ENCODE measurements at places on chromosomes 12 and 14.

- DNase-seq, result no peak
Measured at GRCh38 chr12:4483885-4484823, 38.5 kb upstream of the FGF6 start.

- DNase-seq, result no peak
Measured at GRCh38 chr14:30710876-30711275, 88.8 kb downstream of the SCFD1 start.

DNA sequence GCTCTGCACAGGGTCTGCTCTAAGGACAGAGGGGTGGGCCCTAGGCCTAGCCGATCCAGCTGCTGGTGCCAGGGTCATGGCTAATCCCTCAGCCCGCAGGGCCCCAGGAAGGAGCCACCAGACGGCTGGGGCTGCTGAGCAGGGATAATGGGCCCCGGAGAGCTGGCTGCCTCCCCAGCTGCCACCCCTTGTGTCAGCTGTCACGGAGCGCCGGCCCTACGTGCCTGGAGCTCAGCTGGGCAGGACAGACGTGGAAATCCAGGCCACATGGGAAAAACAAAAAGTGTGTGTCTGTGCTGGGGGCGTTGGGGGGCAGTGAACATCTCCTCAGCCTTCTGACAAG lies 36.2 kb downstream of the CHGA start:
- DNase-seq, result peak; percentile 71

GRCh38 chr12:128338386-128339125 lies 71.6 kb downstream of the TMEM132C start:
- DNase-seq, result no peak

GRCh38 chr14:98181768-98182167 lies 1090.2 kb downstream of the BCL11B start:
- DNase-seq, result no peak

- no peak for DNase-seq
Measured at GRCh38 chr14:33780035-33780434, 170.8 kb downstream of the EGLN3 start.

GRCh38 chr12:89356069-89356665 lies 3.9 kb upstream of the DUSP6 start:
- no peak for DNase-seq

- no peak for DNase-seq
Measured at GRCh38 chr14:99245564-99246511, 26.2 kb downstream of the BCL11B start.

DNA sequence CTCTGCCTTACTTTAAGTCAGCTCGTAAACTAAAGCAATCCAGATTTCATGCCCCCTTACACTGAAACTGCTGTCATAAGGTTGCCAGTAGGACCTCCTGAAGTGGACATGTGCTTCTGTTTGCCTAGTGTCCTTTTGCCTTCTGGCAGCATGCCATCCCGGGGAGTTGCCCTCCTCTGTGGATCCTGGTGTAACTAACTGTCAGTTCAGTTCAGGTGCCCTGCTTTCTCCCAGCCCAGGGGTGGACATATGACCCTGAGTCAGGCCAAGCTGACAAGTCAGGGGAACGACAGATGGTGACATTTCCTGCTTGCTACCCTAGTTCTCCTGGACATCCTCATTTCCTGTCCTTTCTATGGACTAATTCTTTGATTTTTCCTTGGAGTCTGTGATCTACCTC lies 25.6 kb downstream of the AKAP6 start:
- no peak for DNase-seq

DNA sequence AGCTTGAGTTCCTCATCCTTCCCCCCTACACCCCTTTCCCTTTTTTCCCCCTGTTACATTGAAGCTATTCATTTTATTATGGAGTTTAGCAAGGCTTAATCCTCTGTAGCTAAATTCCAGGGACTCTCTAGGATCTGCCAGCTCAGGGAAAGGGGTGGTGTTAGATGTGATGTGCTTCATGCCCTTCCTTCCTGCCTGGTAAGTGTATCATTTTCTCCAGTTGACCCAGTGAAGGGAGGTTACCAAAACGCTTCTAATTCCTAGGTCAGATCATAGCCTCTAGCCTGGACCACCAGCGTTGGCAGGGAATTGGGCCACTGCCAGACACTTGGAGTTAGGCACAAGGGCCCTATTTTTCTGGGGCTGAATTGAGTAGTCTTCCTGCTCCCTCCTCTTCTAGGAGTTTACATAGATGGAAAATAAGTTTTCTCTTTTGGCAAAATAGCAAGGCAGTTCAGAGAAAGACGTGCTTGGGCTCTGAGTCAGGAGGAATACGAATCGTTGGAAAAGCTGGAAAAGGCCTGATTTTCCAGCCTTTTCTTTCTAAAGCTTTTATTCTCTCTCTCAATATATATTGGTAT lies 88.3 kb downstream of the NPAS3 start:
- no peak for DNase-seq

DNA sequence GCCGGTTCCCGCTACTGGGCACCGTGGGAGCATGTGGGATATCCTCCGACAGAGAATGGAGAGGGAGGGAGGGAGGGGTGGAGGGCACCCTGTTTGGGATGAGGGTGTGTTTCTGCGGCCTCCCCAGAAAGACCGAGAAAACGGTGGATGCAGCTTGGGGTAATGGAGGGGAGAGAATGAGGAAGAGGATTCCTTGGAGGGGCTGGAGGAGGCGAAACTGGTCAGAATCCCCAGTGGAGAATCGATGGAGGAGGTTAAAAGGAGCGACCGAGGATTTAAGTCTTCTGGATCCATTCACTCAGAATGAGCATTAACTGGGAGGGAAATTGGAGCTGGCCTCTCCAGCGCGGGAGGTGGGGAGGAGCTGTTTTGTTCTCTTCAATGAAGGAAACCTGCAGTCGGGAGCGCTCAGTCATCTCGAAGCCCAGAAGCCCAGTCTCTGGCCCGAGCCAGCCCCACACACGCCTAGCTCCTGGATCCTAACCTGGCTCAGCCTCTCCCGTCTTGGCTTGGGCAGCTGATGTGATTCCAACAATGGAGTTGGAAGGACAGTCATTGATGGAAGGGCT lies 581 bp downstream of the ARG2 start:
- peak; percentile 35 for DNase-seq

DNA sequence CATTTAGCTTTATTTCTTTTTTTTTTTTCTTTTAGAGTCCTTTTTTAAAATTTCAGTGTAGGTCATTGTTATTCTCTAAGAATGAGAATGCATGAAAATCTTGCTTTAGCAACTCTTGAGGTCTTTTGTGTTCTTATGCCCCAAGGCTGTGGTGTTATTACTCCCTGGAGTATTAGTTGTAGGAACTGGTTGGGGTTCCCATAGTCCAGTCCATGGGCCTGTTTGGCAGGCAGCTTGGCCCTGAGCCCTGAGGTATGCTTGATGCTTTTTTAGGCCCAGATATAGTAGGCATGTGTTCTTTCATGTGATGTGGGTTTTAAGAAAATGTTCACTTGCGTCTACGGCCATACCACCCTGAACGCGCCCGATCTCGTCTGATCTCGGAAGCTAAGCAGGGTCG lies 1.6 kb downstream of the FAM234B start:
- no peak for DNase-seq

GRCh38 chr12:71627438-71628002 lies 36.1 kb downstream of the ZFC3H1 start:
- DNase-seq, result no peak

DNA sequence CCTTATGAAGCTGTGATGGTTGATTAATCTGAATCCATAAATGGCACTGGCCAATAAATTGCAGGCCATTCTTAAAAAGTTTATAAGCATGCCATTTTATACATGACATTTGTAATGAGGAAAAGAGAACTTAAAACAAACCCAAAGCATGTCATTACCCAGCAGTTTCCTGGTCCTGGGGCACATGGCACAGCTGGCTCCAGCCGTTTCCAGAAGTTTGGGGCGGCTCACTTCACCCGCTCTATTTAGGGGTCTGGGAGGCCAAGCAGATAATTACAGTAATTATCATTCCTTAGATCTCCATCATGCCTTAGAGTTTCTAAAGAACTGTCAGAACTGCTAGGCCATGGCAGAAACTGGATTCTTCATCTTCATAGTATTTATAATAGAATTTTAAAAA lies 6.4 kb downstream of the ADGRD1 start:
- DNase-seq, result no peak

GRCh38 chr12:3727354-3727753 lies 25.6 kb downstream of the CRACR2A start:
- no peak for DNase-seq

GRCh38 chr12:109730306-109731145 lies 16.9 kb downstream of the FAM222A start:
- no peak for DNase-seq

GRCh38 chr14:69900603-69901002 lies 21.4 kb downstream of the SMOC1 start:
- DNase-seq, result no peak

DNA sequence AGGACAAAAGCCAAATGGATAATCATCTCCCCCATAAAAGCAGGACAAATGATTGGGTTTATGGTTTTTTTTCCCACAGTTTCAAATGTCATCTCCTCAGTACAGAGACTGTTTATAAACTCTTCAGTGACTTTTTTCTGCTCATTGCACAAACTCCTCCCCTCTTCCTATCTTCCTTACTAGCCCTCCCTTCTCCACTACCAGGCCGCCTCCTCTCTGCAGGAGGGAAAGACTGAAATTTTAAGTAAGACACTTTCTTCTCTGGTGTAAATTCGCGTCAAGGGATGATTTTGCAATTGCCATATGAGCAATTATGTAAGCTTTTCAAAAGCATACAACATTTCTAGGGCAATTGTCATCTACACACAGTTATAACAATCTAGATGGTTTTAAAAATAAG lies 37.0 kb downstream of the BTG1 start:
- peak; percentile 8 for DNase-seq

GRCh38 chr12:47941475-47941780 lies 22.0 kb upstream of the TMEM106C start:
- DNase-seq, result no peak

GRCh38 chr12:50458606-50459005 lies 46.2 kb upstream of the DIP2B start:
- no peak for DNase-seq

- no peak for DNase-seq
Measured at GRCh38 chr12:93360688-93361087, 17.0 kb upstream of the NUDT4 start.

DNA sequence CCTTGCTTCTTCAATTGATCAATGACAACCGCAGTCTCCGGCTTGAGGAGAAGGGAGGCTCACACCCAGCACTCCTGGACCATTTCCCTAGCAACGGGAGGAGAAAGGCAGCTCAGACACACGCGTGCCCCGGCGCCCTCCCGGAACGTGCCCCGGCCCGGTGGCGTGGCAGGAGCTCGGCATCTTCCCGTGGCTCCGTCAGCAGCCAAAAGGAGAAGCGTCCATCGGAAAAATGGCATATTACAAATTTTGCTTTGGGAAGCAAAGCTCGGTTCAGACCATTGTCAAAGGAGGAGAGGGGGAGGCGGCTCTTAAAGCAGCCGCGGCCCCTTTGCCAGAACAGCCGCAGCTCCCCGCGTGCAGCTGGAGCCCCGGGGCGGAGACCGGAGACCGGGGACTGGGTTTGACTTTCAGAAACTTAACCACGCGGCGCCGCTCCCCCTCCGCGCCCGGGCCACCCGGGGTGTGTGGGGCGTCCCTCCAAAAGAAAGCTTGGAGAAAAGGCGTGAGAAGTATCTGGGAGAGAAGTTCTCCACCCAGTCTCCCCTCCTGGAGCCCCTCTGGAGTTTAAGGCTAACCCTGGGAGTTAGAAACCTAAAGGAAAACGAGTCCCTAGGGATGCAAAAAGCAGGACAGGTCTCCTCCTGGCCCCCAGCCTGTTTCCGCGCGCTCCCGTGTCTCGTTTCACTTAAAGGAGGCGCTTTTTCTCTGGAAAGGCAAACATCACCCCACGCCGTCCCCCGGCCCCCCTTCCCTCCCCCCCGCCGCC lies 545 bp downstream of the PPFIA2 start:
- peak; percentile 50 for DNase-seq

GRCh38 chr12:53722450-53723041 lies 4.7 kb downstream of the CALCOCO1 start:
- no peak for DNase-seq

GRCh38 chr14:105448706-105449111 lies 25.9 kb upstream of the CRIP2 start:
- peak; percentile 29 for DNase-seq

- DNase-seq, result no peak
Measured at GRCh38 chr14:79571366-79571765, 639.9 kb downstream of the DIO2 start.

GRCh38 chr12:117037289-117038022 lies 61.8 kb downstream of the TESC start:
- DNase-seq, result no peak

DNA sequence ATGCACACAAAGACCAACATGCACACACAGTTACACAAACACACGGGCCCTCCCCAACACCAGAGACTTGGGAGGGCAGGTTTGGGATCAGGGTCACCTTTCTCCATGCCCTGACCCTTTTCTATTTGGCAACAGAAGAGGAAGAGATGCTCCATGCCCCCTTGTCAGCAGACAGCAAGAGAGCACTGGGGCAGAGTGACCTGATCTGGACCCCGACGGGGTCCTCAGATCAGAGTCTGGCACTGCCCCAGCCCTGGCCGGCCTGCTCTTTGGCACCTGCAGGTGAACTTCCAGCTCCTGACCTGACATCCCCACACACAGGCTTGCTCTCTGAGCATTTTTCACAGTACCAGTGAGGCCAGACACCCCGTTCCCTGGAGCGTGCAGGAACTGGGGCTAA lies 21.4 kb downstream of the ADCY6 start:
- DNase-seq, result no peak

DNA sequence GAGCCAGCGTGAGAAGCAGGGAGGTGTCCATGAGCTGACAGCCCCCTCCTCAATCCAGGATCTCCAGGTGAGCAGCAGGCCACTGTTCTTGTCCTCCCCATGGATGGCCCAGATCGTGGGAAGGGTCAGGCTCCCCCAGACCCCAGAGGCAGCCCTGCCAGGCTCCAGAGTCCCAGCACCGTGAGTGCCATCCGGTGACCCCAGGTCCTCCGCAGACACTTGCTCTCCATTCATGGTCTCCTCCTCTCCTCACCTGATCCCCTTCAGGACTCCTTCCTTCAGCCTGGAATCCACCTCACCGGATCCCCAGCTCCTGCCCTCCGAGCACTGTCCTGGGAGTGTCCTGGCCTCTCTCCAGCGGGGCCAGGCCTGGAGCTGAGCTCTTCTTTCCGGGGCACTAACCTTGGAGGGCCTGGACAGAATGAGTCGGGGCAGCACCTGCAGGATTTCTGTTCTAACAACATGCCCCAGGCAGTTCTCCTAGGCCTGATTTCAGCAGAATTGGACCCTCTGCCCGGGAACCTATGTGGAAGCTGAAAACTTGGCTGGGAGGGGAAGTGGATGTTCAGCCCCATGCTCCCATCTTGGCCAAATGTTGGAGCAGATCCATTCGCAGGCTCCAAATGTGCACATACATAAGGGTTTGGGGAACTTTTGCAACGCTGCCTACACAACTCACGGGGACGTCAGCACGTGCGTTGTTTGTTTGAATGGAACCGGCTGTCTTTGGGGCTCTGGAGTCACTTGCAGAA lies 341.6 kb upstream of the SFSWAP start:
- DNase-seq, result no peak
